C1 segment of cervical spinal cord (tissue), 14 donors: ENCODE measurements at places on chromosomes 2 and 18.

- no peak for DNase-seq
Observed at GRCh38 chr2:33425586-33426031, 50.8 kb upstream of the RASGRP3 start.

DNA sequence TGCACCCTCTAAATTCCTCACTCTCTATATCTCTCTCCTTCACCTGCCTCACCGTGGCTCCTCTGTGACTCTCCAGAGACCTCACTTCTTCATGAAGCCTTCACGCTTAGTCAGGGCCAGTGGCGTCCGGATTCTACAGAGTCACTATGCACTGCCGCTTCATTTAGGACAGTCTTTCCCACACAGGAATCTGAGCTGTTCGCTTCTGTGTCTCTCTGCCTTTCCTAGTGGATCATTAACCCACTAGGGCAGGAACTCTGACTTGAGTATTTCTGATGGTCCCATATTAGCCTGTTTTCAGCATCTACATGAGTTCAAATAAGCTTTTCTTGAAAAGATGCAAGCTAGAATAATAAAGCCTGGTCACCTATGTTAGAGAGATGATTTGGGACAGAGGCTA lies 180.2 kb upstream of the DOK6 start:
- no peak for DNase-seq

DNA sequence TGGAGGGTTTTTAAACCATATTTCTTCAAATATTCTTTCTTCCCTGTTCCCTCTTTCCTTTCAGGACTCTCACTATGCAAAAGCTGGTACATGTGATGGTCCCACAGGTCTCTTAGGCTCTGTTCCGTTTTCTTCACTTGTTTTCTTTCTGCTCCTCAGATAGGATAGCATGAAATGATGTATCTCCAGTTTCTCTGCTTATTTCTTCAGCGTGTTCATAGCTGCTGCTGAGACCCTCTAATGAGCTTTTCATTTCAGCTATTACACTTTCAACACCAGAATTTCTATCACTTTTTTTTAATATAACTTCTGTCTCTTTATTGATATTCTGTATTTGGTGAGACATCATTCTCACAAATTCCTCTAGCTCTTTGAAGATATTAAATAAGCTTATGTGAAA lies 63.9 kb downstream of the KCNG2 start:
- DNase-seq: no peak

DNA sequence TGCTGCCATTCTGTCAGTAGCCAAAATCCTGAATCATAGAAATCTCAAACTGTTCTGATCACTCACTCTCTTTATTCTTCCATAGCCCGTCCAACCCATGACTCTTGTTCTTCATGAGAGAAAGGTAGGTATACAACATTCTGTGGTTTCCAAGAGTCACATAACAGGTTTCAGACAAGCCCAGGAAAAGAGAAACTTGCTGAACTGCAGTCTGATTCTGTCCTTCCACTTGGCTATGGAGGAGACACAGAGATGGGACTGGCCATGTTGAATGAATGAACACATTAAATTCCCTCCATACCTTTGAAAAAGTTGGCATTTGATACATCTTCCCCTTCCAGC lies 880.2 kb upstream of the CELF4 start:
- DNase-seq: no peak

GRCh38 chr2:74653589-74653984 lies 460 bp upstream of the SEMA4F start:
- no peak for DNase-seq

DNA sequence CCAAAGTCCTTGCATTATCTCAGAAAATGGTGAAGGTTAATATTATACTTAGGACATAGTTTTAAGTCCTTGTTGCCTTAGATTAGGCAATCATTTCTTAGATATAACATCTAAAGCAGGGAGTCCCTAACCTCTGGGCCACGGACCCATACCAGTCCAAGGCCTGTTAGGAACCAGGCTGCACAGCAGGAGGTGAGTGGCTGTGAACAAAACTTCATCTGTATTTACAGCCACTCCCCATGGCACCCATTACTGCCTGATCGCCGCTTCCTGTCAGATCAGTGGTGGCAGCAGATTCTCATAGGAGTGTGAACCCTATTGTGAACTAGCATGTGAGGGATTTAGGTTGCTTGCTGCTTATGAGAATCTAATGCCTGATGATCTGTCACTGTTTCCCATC lies 86.5 kb upstream of the MYO3B start:
- DNase-seq: no peak

GRCh38 chr2:50658883-50659282 lies 373.0 kb downstream of the NRXN1 start:
- DNase-seq: no peak

GRCh38 chr18:63487676-63488075 lies 10.9 kb downstream of the SERPINB5 start:
- DNase-seq: no peak

DNA sequence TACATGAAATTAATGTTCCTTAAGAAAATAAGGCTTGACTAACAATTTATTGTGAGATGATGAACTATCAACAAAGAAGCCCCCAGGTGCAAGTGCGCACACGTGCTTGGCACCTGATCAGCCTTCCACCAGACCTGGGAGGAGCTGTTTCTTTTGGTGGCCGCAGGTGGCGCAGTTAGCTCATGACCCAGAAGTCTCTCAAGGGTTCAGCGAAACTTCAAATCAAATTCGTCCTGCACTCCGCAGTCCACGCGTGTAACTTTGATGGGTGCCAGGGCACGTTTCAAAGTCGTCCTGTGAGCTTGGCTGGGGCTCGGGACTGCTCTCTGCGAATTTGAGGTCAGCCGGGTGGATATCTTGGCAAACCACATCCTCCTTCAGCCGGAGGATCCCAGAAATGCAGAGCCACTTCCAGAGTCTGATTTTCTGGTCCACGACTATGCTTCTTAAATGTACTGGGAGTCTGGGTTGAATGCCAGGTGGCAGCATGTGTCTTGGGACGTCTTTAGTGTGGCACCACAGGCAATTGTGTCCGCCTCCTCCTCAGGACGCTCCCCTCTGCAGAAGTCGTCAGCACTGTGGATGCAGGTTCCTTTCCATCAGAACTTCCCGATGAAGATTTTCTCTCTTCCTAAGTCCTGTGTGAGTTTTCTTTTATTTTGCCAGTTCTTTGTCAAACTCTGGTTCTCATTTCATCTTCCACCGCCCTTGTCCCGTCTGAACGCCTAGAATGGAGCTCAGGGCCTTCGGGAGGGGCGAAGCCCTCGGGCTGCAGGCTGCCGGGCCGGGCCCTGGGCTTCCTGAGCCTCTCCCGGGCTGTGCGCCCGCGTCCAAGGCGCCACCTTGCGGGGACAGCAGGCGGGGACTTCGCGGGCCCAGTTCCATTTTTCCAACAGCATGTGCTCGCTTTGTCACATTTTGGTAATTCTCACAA lies 61.3 kb upstream of the RAPGEF4 start:
- DNase-seq: no peak

GRCh38 chr2:232410238-232410900 lies 3.7 kb downstream of the ALPG start:
- no peak for DNase-seq

GRCh38 chr2:240391111-240392051 lies 44.1 kb upstream of the GPC1 start:
- DNase-seq: no peak

DNA sequence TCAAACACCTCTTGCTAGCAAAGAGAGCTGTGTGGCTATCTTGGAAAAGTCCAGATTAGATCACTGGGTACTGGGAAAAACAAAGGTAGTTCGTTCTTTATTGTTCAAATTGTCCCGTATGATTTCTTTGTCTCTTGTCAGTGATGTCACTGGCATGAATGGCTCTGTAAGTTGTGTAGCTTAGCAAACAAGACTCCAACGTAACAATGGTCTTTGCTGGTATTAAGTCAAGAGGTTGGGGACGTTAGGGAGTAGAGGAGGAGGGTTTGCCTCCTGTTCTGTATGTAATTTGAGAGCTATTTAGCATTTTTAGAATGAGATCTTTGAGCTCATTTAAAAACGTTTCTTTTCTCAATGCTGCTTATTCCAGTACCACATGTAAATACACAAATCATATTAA lies 216.5 kb upstream of the SP5 start:
- DNase-seq: no peak

- DNase-seq: no peak
Observed at GRCh38 chr2:42359965-42360483, 993 bp downstream of the COX7A2L start.

DNA sequence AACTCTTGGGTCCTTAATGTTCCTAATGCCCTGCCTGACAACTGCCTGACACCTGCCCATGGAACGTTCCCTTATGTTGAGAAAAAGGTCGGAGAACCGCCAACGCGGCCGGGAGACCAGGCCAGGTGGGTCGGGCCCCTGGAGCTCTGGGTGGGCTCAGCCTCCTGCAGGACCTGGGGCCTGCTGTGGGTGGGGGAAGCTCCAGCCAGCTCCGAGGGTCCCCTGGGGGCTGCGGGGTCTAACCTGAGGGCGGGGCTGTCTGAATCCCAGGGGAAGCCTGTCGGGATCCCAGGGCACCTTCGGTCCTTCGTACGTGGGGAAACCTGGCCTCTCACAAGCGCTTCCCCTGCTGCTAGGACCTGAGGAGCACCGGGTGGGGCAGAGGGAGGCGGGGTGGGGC lies 296.0 kb downstream of the NDUFA10 start:
- DNase-seq: no peak

DNA sequence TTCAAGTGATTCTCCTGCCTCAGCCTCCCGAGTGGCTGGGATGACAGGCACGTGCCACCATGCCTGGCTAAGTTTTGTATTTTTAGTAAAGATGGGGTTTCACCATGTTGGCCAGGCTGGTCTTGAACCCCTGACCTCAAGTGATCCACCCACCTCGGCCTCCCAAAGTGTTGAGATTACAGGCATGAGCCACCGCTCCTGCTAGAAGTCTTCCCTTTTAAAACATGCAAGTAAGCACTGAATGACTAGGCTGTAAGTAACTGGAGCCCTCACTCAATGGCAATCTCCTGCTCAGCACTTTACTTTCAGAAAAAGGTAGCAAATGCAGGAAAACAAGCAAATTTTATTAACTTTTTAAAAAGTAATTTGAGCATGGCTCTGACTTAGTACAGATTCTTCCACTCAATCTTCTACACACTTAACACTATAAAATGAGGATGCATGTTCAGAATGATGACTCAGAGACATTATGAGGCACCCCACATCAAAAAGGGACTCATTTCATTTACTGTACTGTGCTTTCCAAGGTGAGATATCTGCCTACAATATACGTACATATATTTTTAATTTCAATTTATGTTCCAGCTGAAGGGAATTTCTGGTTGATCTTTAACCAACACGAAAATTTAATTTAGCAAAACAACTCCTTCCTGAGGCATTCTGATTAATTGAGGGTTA lies 6.6 kb upstream of the NCK2 start:
- no peak for DNase-seq

DNA sequence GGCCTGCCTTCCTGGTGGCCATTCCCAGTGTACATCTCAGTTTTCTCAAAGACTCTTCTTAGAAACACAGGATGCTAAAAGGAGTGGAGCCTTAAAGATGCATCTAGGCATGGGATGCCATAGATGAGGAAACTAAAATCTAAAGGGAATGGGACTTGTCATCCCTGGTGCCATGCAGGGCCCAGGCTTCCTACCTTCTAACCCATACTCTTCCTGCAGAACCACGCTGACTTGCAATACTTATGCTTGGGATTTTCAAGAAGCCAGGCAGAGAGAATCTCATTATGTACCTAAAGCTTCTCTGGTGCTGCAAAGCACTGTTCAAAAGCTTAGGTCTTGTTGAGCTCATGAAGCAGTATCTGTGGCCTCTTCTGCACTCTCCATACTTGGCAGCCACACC lies 329.1 kb downstream of the CYRIA start:
- no peak for DNase-seq

- DNase-seq: no peak
Observed at GRCh38 chr2:122072666-122073065, 317.2 kb downstream of the TSN start.

DNA sequence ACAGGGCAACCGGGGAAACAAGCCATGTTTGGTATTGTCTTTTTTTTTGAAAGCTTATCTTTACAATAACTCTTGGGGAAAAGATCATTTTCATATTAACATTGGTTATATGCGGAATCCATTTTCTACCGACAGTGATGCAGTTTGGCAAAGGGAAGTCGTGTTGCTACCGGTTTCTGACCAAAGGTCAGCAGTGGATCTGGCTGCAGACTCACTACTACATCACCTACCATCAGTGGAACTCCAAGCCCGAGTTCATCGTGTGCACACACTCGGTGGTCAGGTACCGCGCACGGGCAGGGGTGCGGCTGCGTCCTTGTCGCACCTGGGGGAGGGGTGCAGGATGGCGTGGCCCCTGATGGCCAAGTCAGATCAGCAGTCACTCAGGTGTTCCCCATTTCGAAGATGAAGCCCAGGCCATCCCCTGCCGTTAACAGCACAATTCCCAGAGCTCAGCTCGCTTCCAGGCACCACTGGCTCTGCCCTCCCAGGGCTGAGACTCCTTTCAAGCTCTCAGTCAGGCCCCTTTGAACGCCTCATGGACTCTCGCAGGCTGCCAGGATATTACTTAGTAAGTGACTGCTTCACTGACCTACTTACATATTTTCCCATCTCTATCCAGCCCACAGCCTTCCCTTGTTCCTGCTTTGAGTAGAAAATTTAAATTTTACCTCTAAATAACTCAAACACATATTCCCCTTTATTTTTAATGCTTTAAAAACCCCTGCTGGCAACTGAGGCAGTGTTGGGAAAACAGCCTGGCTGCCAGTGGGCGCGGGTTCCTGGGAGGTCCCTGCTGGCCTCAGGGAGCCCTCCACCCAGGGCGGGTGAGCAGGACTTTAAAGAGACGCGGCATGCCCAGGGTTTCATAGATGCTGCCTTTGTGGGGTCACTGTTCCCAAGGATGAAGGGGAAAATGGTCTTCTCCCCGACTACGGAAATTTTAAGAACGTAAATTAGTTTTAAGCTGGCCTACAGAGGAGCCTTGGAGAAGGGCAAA lies 33.6 kb upstream of the RPL31 start:
- no peak for DNase-seq

DNA sequence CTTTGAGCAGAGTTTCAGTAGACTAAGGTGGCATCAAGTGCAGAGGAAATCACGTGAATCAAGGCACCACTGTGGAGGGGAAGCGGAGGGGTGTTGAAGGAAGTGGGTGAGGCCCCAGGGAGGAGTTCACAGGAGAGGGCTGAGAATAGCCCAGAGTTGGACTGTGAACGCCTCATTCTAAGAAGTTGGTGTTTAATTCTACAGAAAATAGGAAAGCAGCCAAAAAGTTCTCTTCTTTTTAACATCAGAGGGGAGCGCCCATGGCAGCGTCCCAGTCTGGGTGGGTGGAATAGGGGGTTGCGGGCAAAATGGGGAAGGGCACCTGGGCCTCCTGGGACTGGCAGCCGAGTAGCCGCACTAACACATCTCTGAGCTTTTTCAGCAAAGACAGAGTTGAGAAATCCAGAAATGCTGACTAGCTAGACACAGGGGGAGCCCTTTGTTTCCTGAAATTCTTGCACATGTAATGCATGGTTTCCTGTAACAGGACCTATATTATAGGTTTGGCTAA lies 97.0 kb downstream of the NEB start:
- no peak for DNase-seq

DNA sequence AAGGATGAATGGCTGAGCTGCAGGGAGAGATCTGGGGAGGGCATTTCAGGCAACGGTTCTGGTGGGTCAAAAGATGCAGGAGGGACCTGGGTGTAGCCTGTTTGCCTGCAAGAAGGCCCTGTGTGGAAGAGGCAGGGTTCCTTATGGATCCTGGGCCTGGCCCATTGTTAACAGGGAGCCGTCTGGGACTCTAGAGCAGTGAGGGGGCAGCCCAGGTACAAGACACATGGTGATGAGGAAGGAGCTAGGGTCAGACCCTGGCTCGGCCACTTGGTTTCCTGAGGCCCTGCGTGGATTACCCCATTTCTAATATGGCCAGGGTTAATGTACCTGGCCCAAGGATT lies 124.9 kb downstream of the GLI2 start:
- DNase-seq: no peak

- no peak for DNase-seq
Observed at GRCh38 chr2:238136820-238137537, 1.5 kb upstream of the KLHL30 start.
